HuH-7.5 (cell line): ENCODE measurements at places on chromosomes 3 and 15.

- peak; percentile 75 for DNase-seq
Observed at GRCh38 chr3:115792206-115792955, 169.1 kb downstream of the GAP43 start.

- no peak for DNase-seq
Observed at GRCh38 chr3:179788996-179789395, 136.2 kb downstream of the USP13 start.

DNA sequence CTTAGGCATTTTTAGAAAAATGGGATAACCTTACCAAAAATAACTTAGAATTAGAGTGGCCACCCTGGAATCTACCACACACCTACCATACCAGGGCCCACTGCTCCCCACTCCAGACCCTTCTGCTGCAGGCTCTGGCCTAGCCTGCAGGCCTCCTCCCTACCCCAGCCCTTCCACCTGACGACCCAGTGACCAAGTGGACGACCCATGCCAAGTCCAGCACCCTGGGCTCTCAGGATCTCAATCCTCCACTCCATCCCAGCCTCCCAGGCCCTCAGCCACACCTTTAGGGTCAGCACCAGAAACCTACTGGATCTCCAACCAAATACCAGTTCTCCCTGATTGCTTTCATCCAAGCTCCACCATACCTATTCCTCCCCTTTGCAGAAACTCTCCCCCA is 145.8 kb downstream of the TPRA1 start:
- DNase-seq: no peak

GRCh38 chr3:161221806-161222600 is 892 bp downstream of the NMD3 start:
- no peak for DNase-seq

DNA sequence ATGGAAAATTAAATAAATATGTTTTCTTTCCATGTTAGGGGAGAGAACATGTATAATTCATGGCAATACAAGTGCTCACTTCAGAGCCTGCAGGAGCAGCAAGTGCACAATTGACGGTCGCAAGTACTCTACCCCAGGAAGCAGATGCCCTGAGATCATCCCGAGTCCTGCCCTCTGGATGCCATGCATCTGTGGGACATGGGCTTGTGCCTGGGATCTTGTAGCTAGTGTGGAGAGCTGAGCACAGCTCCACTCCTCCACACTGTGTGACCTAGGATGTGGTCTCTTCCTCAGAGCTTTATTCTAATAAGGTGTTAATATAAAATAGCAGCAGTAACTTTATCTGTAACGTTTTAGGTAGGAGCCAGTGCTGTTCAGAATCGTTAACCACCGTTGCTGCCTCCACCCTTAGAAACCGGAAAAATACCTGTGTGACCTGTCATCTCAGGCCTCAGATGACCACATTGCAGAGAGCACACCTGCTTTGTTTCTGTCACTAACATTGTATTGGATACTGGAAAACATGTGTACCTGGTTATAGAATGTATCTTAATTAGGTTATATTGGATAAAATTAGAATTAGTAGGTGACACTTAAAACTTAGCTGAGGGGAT is 105.0 kb upstream of the GOLGA6L6 start:
- no peak for DNase-seq

DNA sequence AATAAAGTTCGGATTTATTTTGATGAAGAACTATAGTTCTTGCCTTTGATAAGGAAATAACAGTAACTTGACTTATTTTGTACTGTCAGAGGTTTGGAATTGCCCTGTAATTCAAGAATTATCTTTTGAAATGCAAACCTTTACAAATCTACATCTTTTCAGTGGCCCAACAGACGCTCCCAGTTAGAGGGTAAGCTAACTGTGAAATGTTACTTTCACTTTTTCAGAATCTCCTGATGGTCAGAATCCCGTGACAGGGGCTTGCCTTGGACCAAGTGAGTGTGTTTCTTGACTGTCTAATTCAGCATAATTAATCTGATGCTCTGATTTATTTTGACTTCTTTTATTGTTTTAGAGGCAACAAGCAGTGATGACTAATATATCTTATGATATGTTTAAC is 262.5 kb downstream of the PLOD2 start:
- no peak for DNase-seq

DNA sequence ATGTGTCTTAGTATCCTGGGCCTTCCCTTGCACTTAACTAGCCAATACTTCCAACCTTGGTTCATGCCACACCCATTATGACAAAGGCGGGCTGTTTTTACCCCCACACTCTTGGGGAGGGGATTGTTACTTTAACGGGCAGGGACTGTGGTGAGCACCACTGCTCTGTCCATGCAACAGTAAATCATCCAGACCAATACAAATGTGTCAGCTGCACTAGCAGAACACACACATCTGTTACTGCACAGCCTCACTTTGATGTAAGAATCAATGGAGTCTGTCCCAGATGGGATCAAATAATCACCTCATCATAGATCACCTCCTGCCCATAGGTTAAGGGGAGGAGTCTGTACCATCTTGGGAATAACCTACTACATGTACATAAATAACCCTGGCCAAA is 58.1 kb downstream of the NPAP1 start:
- DNase-seq: no peak

GRCh38 chr3:44227632-44228031 is 14.1 kb upstream of the TOPAZ1 start:
- DNase-seq: no peak

GRCh38 chr3:48934333-48934991 is 15.8 kb downstream of the ARIH2 start:
- DNase-seq: no peak

GRCh38 chr15:63372753-63373152 is 8.9 kb downstream of the CA12 start:
- DNase-seq: no peak

- no peak for DNase-seq
Observed at GRCh38 chr3:169391672-169392071, 271.8 kb downstream of the MECOM start.

GRCh38 chr15:67607959-67608637 is 65.6 kb downstream of the MAP2K5 start:
- no peak for DNase-seq

DNA sequence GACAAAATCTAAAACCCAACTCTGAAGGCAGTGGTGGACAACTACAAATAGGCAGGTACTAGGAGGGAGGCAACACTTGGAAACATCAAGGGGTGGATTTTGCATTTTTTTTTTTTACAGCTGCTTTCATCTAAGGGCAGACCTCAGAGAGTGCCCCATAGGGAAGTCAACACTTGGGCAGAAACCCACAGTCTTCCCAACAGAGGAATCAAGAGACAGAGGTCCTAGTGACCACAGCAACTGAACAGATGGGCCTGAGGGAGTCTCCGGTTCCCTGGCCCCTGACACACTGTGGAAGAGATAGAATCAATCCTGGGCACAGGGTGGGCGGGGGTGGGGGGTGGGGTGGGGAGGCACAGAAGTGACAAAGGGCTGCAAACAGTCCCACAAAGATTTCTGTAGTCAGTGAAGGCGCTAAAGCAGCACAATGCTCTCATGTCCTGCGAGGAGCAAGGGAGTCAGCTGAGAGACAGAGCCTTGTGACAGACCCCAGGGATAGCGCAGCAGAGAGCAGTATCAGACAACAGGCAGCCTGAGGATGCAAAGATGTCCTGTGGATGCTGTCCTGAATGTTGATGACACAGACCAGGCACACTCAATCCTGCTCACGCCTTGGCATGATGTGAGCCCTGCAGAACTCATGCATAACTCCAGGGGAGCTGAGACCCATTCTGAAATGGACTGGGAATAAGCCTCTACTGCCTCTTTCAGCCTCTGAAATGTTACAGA is 6.9 kb upstream of the RFTN1 start:
- no peak for DNase-seq

DNA sequence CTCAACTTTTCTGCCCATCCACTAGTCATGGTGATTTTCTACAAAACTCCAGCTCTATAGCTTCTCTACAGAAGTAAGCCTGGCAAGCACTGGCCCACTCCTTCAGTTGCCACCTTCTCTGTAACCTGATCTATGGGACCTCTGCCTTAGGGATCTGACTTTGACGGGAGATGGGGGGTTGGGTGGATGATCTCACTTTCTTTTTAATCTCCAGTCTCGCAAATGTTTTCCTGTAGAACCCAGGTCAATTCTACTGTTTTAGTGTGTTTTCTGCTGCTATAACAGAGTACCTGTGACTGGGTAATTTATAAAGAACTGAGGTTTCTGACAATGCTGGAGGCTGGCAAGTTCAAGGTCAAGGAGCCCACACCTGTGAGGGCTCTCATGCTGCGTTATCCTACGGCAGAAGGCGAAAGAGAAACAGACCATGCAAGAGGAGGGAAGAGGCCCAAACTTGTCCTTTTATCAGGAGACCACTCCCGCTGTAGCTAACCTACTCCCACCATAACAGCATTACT is 189.9 kb upstream of the THRB start:
- no peak for DNase-seq

GRCh38 chr15:33309602-33310276 is 1.0 kb upstream of the RYR3 start:
- DNase-seq: no peak

GRCh38 chr3:182315313-182315712 is 478.0 kb upstream of the ATP11B start:
- no peak for DNase-seq

- DNase-seq: no peak
Observed at GRCh38 chr3:9649791-9650521, 651 bp downstream of the MTMR14 start.
